ENCODE measurements at places on chromosomes 11 and 22.

- DNase-seq: no peak
These were observed 41.6 kb downstream of the MRGPRX2 start for GRCh38 chr11:19018901-19019300.

GRCh38 chr22:19803736-19804267 is 43.2 kb downstream of the TBX1 start:
- no peak for DNase-seq

- no peak for DNase-seq
These were observed 93.8 kb upstream of the BLID start for GRCh38 chr11:122209619-122210366.

DNA sequence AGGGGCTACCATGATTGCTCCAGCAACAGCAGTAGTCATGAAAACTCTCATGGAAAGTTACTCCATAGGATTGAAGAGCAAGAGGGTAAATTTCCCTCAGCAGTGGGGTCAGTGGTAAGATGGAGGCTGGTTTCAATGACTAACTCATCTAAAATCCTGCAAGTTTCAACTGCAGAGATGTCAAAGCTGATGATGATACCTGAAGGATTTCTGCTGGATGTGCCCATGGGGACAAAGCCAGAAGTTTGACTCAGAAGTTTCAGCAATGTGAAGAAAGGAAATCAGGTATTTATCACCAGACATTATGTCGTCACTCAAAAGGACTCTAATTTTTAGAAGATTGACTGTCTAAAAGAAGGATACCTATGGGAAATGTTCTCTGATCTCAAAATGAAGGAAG is 29.1 kb downstream of the RAB38 start:
- DNase-seq: no peak

- no peak for DNase-seq
These were observed 101.7 kb upstream of the GRAMD1B start for GRCh38 chr11:123328281-123328867.

DNA sequence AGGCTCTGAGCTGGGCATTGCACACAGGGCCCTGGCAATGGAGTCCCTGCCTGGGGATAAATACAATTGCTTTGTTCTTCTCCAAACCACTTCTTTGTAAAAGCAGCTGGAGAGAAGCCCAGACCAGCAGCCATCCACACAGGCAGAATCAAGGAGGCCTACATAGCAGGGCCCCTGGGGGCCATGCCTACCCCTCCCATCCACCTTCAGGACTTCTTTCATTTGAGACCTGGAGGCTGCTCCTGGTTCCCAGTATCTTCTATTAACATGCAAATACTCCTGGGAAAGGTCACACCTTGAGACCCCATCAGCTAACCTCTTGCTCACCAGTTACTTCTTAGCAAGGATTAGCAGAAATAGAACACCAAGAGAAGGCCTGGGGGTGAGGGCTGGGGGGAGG is 511.1 kb downstream of the SOX6 start:
- DNase-seq: no peak
